ENCODE measurements at places on chromosomes 13 and 19. TPM values are rescaled to one million over a fixed set of nuclear protein-coding genes. Genes with fewer than 3 reads are reported as not detected.

RASAL3 gene
- total RNA-seq = 0.57 TPM

GRCh38 chr19:36488118-36488845 lies 1.1 kb downstream of the ZNF566 start:
- DNase-seq = no peak

ELL gene
- 22.9 TPM for total RNA-seq

DNA sequence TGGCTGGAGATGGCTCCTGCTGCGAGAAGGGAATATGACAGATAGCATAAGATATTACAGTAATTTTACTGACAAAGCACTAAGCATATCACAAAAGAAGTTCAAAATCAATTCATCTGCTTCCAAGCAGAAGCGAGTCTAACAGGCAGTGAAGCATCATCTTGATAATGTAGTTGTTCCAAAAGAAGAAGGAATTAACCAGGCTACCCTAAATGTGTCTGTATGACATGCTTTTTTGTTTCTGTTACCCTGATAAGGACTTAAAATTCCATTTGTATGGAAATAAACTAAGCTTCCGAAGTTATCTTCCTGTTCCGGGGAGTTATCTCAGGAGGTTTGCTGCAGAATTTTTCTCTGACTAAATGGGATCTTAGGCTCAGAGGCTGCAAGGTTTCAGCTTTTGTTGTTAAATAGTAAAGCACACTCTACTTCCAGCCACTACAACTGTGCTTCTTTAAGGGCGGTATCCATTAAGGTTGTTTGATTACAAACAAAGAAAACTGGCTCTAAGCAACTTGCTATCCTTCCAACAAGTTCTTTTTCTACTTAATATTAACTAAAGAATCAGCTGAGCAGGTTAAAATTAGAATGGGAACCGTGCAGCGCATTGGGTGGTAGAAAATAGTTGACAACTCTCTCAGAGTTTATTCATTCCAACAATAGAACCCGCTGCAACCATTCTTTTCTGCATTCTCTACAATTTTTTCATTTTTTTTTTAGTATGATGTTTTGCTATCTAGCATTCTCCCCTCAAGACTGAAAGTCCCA lies 607.3 kb downstream of the UQCRFS1 start:
- no peak for DNase-seq

ZNF528 gene
- not detected for total RNA-seq

- DNase-seq = no peak
These were observed 30.7 kb upstream of the CSNK1A1L start for GRCh38 chr13:37136187-37136586.

GRCh38 chr13:99636306-99636705 lies 135.0 kb downstream of the TM9SF2 start:
- no peak for DNase-seq

- DNase-seq = no peak
These were observed 56.1 kb downstream of the KL start for GRCh38 chr13:33072282-33072681.

GRCh38 chr19:56146904-56147303 lies 5.8 kb downstream of the ZNF444 start:
- DNase-seq = no peak

DNA sequence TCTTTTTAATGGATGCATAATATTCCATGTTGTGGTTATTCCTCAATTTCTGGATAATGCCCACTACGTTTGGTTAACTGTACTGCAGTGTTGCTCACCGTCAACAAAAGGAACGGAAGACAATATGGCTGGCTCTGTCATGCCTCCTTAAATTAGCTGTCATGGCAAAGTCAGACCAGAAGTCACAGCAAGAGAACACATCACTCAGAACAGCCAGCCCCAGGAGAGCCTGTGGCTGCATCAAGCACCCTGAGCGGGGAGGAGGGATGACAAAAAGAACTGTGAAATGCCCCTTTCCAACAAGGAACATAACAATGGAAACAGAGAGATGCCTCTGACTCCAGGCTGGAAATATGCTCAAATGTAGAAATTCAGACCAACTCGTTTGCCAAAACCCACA lies 366.0 kb upstream of the ZNF507 start:
- no peak for DNase-seq

- DNase-seq = no peak
These were observed 43.3 kb upstream of the RNF113B start for GRCh38 chr13:98220271-98220791.

- no peak for DNase-seq
These were observed 94.1 kb downstream of the STK24 start for GRCh38 chr13:98482476-98483444.

GYS1 gene
- total RNA-seq = 50.7 TPM

RTBDN gene
- 25.1 TPM for total RNA-seq

DNA sequence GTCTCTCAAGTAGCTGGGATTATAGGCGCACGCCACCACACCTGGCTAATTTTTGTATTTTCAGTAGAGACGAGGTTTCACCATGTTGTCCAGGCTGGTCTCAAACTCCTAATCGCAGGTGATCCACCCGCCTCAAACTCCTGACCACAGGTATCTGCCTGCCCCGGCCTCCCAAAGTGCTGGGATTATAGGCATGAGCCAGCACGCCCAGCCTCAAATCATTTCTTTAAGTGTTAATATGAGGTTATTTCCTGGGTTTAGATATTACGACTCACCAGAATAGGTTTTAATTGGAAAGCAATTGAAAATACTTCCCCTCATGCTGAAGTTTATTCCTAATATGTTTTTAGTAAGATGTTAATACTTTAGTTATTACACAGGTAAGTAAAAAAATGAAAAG lies 144.5 kb downstream of the NUFIP1 start:
- DNase-seq = no peak

DNA sequence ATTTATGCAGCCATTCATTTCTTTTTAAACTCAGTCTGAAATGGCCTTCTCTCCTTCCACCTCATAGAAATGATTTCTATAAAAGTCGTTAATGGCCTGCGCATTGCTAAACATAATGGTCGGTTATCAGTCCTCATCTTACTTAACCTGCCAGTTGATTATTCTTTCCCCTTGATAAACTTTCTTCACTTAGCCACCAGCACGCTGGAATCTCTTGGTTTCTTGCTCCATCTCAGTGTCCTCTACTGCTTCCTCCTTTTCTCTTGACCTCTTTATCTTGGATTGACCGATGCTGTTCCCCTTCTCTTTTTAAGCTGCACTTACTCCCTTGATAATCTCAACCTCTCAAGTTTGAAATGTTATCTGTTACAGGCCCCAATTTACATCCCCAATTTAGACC lies 12.2 kb upstream of the CLC start:
- no peak for DNase-seq

- no peak for DNase-seq
These were observed 373.0 kb downstream of the SLC7A1 start for GRCh38 chr13:29222458-29222857.

GRCh38 chr19:2338055-2338615 lies 9.7 kb downstream of the SPPL2B start:
- no peak for DNase-seq

DNA sequence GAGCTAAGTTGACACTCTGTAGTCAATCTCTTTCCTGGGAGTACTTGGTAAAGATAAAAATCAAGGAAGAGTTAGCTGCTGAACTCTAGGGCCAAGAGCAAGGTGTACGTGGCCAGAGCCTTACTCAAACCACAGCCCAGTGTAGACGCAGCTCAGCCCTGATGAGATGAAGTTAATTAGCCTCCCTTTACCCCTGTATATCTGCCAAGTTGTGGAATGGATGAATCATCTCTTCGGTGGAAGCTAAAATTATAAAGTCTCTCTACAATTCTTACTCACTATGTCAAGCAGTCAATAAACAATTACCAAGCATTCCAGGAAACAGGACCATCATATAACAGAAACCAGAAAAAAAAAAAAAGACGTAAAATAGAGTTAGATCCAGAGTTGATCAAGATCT lies 146.9 kb upstream of the UFM1 start:
- no peak for DNase-seq

JAK3 gene
- 5.7 TPM for total RNA-seq

DNA sequence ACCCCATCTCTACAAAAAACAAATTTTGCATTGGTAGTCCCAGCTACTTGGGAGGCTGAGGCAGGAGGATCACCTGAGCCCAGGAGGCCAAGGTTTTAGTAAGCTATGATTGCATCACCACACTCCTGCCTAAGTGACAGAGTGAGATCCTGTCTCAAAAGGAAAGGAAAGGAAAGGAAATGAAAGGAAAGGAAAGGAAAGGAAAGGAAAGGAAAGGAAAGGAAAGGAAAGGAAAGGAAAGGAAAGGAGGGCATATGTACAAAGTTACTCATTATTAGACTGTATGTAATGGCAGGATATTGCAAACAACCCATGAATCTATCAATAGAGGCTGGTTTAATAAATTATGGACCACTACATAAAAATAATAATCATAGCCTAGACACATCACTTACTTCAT lies 40.8 kb upstream of the CACNA1A start:
- no peak for DNase-seq

C19orf73 gene
- 2.2 TPM for total RNA-seq

GRCh38 chr19:14175351-14175792 lies 30.6 kb downstream of the ADGRL1 start:
- DNase-seq = no peak

DNA sequence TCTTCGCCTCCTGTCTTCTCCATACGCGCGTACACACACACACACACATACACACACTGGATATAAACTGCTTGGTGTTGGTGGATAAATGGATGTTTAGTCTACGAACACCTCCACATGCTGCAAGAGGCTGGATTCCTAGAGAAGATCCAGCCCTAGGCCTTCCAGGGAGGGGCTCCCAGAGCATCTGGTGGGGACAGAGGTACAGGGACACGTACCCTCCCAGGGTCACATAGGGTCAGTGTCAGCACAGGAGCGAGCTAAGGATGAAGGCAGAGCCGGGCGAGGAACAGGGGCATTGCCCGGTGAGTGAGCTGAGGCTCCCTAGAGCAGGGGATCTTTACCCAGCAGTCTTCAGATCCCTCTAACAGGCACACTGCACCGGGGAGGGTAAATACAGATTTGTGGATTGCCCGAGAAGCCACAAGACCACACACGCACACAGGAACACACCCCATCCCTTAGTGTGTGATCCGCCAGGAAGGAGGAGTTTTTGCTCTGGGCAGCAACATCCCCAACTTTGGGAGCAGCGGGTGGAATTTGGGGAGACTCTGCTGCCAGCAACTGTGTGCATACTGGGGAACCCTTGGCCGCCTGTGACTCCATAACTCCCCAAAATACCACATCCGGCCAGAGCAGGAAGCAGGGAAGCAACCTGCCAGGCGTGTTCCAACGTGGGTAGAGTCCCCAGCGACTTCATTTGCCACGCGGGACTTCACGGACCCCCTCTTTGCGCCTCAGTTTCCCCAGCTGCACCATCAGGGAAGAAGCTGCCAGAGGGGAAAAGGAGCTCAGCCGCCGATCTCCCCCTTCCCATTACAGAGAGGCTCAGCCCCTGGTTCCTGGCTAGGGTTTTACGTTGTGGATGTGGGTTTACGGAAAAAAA lies 5.8 kb upstream of the TLE2 start:
- DNase-seq = no peak

- no peak for DNase-seq
These were observed 639 bp upstream of the SLAIN1 start for GRCh38 chr13:77696879-77697216.

GRCh38 chr13:23506807-23507291 lies 63.4 kb upstream of the TNFRSF19 start:
- DNase-seq = no peak

DAND5 gene
- 0.25 TPM for total RNA-seq

DNA sequence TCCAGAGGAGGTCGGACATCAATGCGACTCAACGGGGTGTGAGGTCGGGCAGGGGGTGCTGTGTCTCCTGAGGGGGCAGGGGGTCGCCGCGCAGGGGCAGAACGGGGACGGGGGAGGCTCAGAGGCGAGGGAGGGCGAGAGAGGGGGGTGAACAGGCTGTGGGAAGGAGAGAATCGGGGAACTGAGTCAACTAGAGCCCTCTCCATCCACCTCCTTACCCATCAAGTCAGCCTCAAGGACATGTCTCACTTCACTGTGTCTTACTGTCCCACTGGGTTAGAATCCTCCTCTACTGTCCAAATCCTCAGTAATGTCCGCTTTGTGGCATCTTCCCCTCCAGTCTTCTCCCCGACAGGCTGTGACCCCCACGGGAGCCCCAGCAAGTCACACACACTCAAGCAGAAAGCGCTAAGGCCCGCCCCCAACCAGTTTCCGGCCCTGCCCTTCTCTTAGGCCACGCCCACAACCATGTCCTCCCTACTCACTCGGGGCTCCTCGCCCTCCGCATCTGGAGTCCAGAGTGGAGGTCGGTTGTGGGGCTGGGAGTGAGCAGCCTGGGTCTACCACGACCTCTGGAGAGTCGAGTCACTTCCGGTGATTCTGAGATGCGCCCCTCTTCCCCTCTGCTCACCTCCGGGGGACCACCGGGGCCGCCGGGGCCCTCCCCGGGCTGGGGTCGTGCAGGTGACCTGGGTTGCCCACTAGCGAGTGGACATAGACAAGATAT lies 9.3 kb downstream of the PLEKHA4 start:
- DNase-seq = no peak

DNA sequence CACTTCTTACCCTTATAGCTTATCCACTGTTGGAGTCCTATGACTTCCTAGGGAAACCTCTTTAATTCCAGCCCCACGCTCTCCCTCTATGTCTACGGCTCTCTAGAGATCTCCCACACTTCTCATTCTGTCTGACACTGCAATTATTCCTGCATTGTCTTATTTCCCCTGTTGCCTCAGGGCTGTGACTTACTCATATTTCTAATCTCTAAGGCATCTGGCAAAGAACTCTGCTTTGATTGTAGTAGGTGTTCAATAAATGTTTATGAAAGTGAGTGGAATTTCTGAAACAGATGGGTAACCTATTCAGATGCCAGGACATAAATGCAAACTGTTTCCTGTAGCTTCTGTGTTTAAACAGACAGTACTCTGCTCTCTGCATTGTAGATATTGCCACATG lies 102.4 kb upstream of the SERTM1 start:
- DNase-seq = no peak

MCF2L gene
- total RNA-seq = 19.3 TPM

- no peak for DNase-seq
These were observed 4.0 kb downstream of the GRIN2D start for GRCh38 chr19:48397263-48398101.

GRCh38 chr19:55013596-55013995 lies 24.5 kb downstream of the GP6 start:
- no peak for DNase-seq

LYPD4 gene
- total RNA-seq = not detected

DNA sequence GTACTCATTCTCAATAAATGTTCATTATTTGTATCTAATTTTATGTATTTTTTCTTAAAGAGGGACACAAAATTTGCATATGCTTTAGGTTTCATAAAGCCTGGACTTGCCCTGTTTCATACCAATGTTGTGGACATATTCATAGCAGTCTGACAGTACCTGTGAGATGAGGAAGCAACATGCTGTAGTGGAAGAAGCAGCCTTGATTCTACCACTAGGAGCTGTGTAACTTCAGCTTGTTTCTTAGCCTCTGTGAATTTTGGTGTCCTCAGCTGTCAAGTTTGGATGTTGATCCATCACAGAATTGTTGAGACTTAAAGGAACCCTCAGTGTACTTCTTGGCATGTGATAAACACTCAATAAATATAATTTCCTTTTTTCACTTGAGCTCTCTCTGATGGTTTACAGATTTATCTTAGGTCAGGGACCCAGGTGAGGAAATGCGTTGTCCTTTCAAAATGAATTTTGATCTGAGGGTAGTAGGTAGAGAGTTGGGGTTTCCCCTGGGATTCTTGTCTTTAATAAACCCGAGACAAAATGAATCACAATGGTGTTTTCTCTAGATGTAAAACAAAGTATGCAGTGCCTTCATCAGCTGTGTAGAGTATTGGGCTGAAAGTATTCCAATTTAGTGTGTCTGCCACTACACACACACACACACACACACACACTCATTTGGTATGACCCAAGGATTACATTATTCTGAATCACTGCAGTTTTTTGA lies 152.1 kb downstream of the KCNRG start:
- no peak for DNase-seq

Measured in HCT116 (cell line).